ENCODE measurements at places on chromosomes 3 and 15. TPM values are rescaled to one million over a fixed set of nuclear protein-coding genes. Genes with fewer than 3 reads are reported as not detected.

INSYN1 gene
- 3.2 TPM for total RNA-seq

BCL2A1 gene
- 9.7 TPM for total RNA-seq

CCDC39 gene
- not detected for total RNA-seq

CPN2 gene
- total RNA-seq = not detected

KLF15 gene
- total RNA-seq = 1.4 TPM

MITF gene
- total RNA-seq = 6.8 TPM

LINGO1 gene
- total RNA-seq = 9.9 TPM

PYGO1 gene
- 7.2 TPM for total RNA-seq

TBCCD1 gene
- 8.4 TPM for total RNA-seq

ERICH6 gene
- 0.10 TPM for total RNA-seq

UNC13C gene
- 0.01 TPM for total RNA-seq

DAPK2 gene
- 3.7 TPM for total RNA-seq

NAALADL2 gene
- total RNA-seq = 0.28 TPM

HHLA2 gene
- total RNA-seq = 0.03 TPM

GPR149 gene
- total RNA-seq = not detected

CPNE9 gene
- total RNA-seq = 0.29 TPM

TATDN2 gene
- total RNA-seq = 30.1 TPM

MESP1 gene
- total RNA-seq = 7.2 TPM

PP2D1 gene
- total RNA-seq = not detected

GHSR gene
- not detected for total RNA-seq

SLC22A14 gene
- 0.05 TPM for total RNA-seq

FETUB gene
- 0.08 TPM for total RNA-seq

CLDN18 gene
- total RNA-seq = not detected

MEX3B gene
- 4.0 TPM for total RNA-seq

C3orf49 gene
- total RNA-seq = not detected

TUSC7 gene
- not detected for total RNA-seq

DUOXA1 gene
- total RNA-seq = 0.30 TPM

SERP1 gene
- 99.8 TPM for total RNA-seq

MKRN3 gene
- 2.0 TPM for total RNA-seq

ATR gene
- total RNA-seq = 11.2 TPM

EPHA6 gene
- 0.12 TPM for total RNA-seq

UCN2 gene
- total RNA-seq = 5.9 TPM

ROPN1 gene
- not detected for total RNA-seq

ANKRD34C gene
- not detected for total RNA-seq

PRR20G gene
- 2.8 TPM for total RNA-seq

EIF4E3 gene
- total RNA-seq = 3.9 TPM

RBSN gene
- total RNA-seq = 9.4 TPM

SLC24A1 gene
- total RNA-seq = 4.1 TPM

SH2D7 gene
- total RNA-seq = not detected

CACNA2D3 gene
- total RNA-seq = 0.15 TPM

Data from A549 treated with AZD2906 at 1 μM for 4 hours (cell line).